ENCODE measurements at places on chromosomes 16 and 17.
A peak's percentile ranks its signal among the peaks of the same experiment; 100 is the strongest.

- no peak for DNase-seq
Observed at GRCh38 chr17:6365200-6365943, 69.5 kb downstream of the AIPL1 start.

GRCh38 chr16:89138843-89139520 is 32.6 kb upstream of the CDH15 start:
- DNase-seq: no peak

DNA sequence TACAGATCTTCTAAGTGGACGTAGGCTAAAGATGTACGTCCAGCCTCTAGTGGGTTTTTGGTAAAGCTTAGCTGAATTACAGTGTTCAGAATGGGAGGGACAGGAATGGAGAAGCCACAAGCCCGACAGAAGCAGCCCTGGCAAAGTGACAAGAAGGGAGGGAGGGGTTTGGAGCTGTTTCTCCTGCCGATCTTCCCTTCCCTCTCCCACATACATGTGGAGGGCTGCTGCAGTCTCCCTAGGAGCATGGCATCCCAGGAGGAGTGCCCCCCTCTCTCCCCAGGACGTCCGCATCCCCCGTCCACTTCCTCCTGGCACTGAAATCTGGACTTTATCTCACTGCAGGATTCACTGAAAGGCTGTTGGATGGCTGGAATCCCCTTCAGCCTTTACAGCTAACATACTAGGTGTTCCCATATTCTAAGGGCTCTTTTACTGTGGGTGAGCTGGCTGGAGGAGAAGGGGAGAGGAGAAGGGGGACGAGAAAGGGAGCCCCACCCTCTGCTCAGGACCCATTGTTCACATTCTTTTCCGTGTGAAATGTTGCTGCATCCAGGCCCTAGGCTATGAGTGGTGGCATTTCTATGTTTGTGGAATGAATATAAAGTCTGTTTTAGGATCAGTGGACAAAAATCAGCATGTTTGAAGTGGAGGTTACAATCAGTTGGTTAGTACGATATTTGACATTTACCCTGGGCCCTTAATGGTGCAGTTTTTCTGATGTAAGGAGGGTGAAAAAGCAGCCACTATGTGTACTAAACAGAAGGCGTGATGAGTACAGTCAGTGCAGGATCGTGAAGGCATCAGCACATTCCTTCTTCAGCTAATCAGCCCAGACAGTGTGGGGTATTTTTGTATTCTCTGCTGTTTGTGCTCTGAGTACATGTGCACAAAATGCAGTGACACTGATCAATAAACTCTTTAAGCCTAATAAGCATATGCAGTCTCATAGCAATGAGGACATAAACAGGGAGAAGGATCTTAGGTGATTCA is 94.6 kb downstream of the SPECC1 start:
- no peak for DNase-seq

DNA sequence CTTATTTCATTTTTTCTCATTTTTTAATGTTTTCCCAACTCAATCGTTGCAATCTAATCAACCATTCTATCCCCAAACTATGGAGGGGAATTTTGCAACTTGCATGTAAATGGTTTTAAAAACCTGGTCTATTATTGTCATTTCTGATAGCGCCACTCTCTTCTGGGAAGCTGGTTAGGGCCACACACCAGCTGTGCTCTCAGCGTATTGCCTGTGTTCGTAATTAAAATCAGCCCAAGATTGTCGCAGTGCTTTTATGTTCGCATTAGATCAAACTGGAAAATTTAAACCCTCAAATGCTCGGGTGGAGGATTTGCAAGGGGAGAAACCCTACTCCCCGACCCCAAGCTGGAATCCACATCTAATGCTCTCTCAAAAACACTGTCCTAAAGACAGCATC is 123.5 kb upstream of the CACNG5 start:
- no peak for DNase-seq

DNA sequence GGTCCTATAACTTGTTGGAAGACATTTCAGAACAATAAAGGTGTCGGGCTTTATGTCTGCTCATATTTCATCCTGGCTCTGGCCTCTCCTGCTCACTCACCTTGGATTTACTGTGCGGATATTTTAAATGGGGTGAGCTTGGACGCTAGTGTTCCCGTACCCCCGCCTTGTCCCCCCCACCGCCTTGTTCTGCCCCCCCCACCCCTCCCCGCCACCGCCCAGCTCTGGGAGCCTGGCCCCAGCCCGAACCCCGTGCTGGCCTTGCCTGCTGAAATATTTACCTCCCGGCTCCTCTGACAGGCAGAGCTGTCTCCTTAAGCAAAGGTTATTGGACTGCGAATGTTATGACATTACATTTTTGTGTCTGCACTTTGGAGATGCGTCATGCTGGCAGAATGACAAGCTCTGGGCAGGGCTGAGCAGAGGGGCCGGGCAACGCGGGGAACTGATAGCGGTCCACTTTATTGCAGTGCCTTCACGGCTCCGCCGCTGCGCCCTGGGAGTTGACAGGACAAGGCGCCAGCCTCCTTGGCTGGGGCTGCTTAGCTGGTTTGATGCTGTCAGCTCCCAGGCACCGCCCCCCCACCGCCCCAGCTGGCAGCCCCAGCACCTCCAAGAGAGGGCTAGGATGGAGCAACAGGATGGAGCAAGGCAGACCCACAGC is 222.5 kb upstream of the GSE1 start:
- DNase-seq: no peak

DNA sequence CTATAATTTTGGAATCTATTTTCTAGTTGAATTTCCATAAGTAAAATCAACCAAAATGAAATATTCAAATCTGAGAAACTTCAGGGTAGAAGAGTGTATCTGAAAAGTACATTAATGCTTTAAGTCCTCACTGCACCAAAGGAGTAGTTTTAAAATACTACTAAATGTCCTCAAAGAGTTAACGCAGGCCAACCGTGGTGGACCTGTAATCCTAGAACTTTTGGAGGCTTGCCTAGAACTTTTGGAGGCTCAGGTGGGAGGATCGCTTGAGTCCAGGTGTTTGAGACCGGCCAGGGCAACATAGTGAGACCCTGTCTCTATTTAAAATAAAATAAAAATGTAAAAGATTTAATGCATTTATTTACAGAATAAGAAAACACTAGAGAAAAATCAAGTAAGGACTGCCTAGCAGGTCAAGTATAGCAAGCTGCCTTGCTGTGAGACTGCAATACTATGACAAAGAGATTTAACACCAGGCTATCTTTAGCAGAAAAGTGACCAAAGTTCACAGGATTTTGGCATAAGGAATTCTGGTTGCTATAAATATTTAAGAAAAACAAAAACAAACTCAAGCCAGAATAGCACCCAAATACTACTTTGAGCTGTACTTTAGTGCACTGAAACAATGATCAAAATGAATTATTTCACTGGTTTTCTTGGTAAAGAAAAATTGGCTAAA is 41.0 kb downstream of the CHCT1 start:
- no peak for DNase-seq

- DNase-seq: no peak
Observed at GRCh38 chr16:77647726-77648125, 74.6 kb upstream of the NUDT7 start.

- no peak for DNase-seq
Observed at GRCh38 chr17:4136373-4136772, 6.5 kb downstream of the ZZEF1 start.

DNA sequence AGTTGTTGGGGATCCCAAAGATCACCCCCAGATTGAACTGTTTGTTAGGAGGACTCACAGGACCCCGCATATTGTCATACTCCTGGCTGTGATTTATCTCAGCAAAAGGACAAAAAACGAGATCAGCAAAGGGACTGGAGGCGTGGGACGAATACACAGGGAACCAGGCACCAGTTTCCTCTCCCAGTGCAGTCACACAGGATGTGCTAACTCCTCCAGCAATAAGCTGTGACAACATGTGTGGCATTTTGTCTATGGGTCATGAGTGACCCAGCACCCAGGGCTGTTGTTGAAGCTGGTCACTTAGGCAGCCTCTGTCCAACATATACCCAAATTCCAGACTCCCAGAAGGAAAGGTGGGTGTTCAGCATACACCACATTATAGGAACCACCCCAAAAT is 60.9 kb downstream of the CPPED1 start:
- DNase-seq: no peak

DNA sequence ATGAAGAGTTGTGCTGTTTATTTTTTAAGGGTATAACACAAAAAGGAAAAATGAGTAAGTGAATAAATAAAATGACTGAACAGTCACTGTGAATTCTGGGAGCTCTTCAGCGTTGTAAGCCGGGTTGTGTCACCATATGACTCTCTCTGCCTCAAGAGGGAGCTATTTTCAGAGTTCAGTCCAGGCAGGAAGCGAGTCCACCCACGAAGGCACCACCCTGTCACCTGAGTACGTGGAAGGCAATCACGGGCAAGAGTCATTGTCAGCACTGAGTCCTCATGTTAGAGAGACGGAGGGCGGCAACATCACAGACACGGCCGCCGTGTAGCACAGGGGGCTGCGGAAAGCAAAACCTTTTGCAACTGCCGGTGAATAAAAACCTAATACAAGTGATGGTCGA is 227.6 kb downstream of the UTP18 start:
- peak; percentile 3 for DNase-seq
